ENCODE measurements at places on chromosomes 5 and 9.

DNA sequence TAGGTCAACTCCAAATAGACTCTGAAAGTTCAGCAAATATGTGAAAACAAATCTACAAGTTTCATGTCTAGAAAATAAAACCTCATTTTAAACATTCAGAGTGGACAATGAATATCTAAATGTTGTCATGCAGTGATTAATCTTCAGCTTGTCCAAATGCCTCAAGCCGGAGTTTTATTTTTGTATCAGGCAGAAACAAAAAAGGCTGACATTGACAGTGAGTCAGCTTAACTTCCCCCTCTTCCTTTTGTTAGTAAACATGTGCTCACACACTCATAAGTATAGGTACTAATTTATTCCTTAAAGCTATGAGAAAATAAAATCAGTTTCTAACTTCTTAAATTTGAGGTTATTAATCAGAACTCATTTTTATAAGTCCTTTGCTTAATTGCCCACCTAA, 467.9 kb upstream of the DAB2 start:
- peak; percentile 34 for DNase-seq

GRCh38 chr9:110538647-110539041, 40.9 kb downstream of the SVEP1 start:
- no peak for DNase-seq

DNA sequence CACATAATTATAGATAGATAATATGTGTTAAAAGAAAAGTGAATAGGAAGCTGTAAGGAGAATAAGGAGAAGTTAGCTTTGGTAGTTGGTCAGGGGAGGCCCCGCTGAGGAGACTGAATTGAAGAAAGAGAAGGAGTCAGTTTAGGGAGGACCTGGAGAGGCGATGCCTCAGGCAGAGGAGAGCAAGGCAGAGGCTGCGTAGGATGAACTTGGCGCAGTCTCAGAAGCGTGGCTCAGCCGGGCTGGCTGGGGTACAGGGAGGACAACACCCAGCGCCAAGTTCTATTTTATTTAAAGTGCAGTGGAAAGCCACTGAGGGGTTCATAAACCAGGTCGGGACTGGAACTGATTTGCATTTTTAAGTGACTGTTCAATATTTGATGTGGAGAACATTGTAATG, 68.5 kb downstream of the PTCD2 start:
- no peak for DNase-seq

- DNase-seq: peak; percentile 85
Observed at GRCh38 chr5:132466433-132467286, 23.9 kb downstream of the IRF1 start.

GRCh38 chr9:112548836-112549595, 62.4 kb downstream of the KIAA1958 start:
- DNase-seq: peak; percentile 69

GRCh38 chr9:114069476-114070187, 8.5 kb downstream of the AMBP start:
- no peak for DNase-seq

- no peak for DNase-seq
Observed at GRCh38 chr5:143217804-143218160, 185.7 kb downstream of the NR3C1 start.

- no peak for DNase-seq
Observed at GRCh38 chr5:174943785-174944184, 219.4 kb downstream of the MSX2 start.

GRCh38 chr5:148535190-148535589, 119.1 kb downstream of the HTR4 start:
- DNase-seq: no peak

DNA sequence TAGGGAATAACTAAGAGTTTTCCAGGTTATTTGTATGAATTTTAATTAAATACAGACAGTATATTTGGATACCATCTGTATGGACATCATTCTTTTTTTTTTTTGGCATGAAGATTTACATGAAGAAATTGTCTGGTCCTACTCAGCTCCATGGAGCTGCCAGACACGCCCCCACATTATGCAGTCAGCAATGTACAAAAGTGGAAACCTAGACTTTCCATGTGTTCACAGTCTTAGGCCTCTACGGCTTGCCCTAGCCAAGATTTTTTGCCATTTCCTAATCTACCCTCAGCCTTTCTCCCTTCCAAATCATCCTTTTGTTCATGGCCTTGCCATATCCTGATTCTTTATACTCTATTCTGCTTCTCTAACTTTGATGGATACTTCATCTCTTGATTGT, 207.1 kb downstream of the SGCD start:
- DNase-seq: no peak

- DNase-seq: peak; percentile 54
Observed at GRCh38 chr9:91427873-91428272, 4.2 kb upstream of the NFIL3 start.

GRCh38 chr9:86285261-86285660, 2.9 kb upstream of the ISCA1 start:
- DNase-seq: no peak

DNA sequence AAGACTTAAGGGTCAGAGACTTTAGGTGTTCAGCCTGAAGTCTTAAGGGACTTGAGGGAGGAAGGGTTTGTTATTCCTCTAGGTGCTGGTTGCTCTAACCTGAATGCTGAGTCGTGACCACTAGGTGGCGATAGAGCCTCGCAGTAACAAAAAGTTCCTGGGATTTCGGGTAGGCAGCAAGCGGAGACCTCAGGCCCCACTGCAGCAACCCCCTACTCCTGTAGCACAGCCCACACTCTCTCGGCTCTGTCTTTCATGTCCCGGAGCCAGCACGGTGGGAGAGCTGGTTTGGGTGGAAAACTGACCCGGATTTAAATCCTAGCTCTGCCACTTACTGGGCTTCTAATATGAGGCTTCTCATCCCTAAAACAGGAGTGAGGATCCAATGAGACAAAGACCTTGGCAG, 100.3 kb upstream of the PANK3 start:
- DNase-seq: peak; percentile 74

- DNase-seq: no peak
Observed at GRCh38 chr9:76644171-76644570, 120.1 kb upstream of the PCA3 start.

DNA sequence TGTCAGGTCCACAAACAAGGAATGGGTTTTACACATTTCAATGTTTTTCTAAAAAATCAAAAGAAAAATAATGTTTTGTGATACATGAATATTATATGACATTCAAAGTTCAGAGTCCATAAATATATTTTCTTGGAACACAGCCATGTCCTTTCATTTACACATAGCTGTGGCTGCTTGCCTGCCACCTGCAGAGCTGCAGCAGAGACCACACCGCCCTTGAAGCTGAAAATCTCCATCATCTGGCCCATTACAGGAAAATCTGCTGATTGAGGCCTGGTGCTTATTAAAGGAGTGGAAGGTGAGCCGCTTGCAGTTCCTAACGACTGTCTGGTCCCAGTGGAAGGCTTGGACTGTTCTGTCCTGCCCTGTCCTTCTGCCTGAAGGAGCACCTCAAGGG, 232.6 kb upstream of the ADAMTS16 start:
- DNase-seq: no peak

DNA sequence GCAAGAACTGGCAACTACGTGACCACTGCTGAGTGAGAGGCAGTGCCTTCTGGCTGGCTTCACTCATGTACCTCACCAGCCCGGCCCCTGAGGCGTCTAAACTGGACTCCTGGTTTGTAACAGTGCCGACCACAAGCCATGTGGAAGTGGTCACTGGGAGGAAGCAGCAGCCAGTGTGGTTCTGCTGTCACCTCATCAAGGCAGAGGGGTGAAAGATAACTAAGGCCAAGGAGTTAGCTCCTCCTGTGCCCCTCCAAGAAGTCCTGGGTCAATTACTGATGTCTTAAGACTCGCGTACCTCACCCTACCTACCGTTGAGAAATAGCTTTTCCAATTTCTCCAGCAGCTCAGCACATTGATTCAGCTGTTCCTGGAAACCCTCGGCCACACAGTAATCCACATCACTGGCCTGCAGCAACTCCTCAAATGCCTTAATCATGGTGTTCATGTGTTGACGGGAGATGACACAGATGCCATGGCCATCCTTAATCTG, 142.9 kb downstream of the CDK5RAP2 start:
- no peak for DNase-seq

DNA sequence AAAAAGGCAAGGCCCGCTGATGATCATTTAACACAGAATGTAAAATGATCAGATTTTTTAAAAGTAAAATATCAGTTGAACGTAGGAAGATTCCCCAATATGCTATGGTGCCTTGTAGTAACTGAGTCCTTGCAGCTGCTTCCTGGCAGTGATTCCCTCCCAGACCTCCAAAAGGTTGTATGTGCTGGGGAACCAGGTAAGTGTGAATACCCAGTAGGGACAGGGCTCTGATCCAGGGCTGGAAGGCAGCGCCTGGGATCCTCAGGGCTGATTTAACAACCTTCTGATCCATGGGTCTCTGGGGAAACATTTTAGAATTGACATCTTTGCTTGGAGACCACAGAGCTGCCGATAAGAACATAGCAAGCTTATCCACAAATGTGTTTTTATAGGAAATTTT, 76.7 kb upstream of the IL6ST start:
- DNase-seq: no peak

- peak; percentile 11 for DNase-seq
Observed at GRCh38 chr9:84671586-84672521, 2.3 kb downstream of the NTRK2 start.

- no peak for DNase-seq
Observed at GRCh38 chr5:150073677-150074076, 12.7 kb downstream of the CSF1R start.

DNA sequence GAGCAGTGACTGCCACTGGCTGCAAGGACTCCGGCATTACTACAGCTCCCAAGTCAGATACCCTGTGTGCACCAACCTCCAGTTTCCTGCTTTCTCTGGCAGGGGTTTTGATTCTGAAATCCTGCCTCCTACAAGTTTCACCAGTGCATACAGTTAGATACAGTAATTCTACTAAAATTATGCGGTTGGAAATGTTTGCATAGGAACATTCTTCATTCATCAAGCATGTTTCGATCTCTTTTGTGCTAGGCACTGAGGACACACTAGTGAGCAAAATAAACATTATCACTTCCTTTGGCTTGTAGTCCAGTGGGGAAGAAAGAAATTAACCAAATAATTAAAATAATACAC, 152.2 kb downstream of the TMEM167A start:
- peak; percentile 12 for DNase-seq

GRCh38 chr5:168727547-168727946, 148.4 kb upstream of the PANK3 start:
- no peak for DNase-seq

DNA sequence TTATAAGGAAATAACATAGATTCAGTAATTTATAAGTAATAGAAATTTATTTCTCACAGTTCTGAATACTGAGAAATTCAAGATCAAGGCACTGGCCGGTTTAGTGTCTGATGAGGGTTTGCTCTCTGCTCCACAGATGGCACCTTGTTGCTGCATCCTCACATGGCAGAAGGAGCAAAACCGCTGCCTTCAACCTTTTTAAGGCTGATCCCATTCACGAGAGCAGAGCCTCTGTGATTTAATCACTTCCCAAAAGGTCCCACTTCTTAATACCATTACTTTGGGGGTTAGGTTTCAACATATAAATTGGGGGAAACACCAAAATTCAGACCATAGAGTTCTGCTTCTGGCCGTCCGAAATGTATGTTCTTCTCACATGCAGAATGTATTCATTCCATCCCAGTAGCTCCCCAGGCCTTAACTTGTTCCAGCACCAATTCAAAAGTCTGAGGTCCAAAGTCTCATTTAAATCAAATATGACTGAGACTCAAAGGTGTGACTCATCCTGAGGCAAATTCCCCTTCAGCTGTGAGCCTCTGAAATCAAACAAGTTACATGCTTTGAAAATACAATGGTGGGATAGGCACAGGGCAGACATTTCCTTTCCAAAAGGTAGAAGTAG, 30.6 kb downstream of the BAAT start:
- DNase-seq: no peak

DNA sequence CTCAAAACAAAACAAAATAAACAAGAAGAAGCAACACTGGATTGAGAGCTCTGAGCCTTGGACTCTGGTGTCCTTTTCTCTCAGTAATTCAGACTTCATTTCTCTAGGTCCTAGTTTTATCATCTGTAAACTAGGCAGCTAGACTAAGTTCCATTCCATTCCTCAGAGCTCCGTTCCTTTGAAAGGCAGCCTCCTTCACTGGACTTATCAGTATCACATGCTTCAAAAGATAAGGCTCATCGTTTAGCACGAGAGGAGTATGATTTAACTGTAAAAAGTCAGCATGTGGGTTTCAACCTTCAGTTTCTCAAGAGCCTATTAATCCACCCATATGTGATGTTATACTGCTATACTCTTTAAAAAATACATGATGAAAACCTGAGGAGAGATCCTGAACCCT, 1.6 kb downstream of the ATP10B start:
- no peak for DNase-seq

- DNase-seq: no peak
Observed at GRCh38 chr9:134233022-134233421, 68.7 kb upstream of the RNU6ATAC start.

DNA sequence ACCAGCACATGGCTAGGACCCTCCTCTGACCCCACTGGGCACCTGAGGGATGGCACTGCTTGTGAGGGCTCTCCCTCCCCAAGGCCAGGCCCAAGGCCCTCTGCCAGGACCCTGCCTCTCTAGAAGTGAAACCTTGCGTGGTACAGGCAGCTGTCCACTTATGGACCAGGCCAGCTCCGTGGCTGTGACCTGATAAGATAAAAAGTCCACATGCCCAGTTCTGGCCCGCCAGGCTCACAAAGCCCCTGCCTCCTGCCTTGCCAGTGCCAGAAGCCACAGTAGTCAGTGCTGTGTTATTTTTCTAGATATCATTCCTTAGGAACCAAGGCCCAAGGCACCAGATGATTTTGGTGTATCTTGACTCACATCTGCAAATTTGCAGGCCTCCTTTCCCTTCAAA, 14.0 kb upstream of the SPATA31E1 start:
- no peak for DNase-seq

DNA sequence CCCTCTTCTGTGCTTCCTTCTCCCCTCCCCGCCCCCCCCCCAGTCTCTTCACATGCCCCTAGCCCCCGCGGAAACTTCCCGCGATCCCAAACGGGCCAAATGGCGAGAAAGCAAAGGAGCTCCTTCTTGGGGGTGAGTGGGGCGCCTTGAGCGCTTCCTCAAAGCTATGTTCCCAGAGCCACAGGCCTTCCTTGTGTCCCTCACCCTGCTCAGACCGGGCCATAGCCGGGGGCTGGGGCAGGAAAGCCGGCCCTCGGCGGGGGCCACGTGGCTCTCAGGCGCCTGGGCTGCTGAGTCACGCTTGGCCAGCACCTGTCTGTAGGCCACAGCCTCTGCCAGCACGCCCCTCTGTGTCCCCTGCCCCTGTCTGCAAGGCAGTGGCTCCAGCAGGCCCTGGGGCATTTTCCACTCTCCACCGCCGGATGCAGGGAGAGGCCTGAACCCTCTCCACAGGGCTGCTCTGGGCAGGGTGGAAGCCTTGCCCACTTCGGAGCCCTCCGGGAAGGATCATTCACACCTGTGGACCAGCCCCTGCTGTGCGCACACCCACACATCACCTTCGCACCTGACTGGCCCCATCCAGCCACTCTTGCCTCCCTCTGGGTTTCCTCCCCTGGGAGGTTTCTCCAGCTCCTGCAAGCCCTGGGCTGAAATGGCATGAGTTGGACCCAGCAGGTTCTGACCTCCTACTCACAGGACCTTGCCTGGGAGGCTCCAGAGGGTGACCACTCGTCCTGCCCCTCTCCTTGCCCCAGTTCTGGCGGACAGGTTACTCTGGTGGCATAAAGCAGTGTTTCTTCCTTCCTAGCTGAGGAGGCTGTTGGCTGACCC, 1.2 kb upstream of the SQSTM1 start:
- peak; percentile 47 for DNase-seq

Measured in fibroblast of skin of scalp (primary cell).